ENCODE measurements at places on chromosomes 2 and 18.

DNA sequence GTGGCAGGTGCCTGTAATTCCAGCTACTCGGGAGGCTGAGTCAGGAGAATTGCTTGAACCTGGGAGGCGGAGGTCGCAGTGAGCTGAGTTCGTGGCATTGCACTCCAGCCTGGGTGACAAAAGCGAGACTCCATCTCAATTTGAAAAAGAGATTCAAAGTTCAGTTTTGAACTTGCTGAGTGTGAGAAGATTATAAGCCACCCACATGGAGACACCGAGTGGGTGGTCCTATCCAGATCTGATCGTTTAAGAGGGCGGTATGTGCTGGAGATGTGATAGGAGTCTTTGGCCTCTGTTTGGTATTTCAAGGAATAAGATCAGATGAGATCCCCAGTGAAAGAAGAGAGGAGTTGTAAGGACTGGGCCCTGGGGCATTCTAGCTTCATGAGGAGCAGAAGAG, 25.6 kb downstream of the RNF144A start:
- no peak for DNase-seq

GRCh38 chr2:159961037-159961436, 101.4 kb downstream of the PLA2R1 start:
- DNase-seq, result peak; percentile 11

- DNase-seq, result no peak
These were observed 184.1 kb downstream of the CALCRL start for GRCh38 chr2:187263675-187264560.

DNA sequence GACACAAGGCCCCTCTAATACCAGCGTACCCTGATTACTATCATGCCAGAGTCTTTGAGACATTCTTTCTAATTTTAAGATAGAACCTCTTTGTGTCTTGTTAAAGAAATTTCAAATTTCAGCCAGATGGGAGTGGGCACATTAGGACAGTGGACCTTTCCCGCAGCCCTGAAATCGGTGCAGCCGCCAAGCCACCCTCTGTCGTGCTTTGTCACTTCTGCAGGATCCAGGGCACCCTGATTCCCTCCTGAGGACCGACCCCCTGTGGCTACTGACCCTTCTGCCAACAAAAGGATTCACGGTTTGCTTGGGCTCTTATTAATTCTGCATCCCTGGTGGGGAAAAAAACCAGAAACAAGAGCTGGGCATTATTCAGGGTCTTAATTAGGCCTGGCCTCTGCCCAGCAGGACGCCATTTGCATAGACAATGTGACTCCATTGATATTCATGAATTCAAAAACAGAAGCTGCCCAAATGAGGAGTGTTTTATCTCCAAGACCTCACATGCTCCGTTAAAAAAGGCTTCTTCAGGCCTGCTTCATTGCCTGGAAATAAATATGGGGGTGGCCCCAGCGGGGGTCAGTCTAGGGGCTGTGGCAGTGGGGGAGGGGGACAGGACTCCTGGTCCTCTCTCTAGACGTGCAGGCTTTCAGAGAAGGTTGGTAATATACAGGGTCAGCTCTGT, 116.9 kb downstream of the ALPK2 start:
- DNase-seq, result no peak

GRCh38 chr2:160613466-160614153, 120.0 kb upstream of the RBMS1 start:
- peak; percentile 89 for DNase-seq

GRCh38 chr2:97751752-97752151, 38.4 kb downstream of the ZAP70 start:
- no peak for DNase-seq

- DNase-seq, result peak; percentile 63
These were observed 23.8 kb downstream of the SOWAHC start for GRCh38 chr2:109637749-109638570.

DNA sequence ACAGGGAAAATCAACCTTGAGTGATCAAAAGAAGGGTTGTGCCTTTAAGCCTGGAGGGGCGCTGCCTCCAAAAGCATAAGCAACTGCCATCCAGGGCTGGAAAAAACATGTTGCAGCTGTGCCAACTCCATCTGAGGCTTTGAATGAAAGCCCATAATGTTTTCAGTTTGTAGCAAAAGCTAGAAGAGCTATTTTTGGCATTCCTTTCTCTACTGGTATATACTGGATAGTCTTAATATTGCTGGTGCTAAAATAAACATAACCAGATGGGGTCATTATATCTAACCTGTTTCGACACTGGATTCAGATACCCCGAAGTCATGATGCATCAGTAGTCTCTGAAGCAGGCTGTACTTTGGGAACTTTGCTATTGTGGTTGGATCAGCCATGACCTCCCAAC, 25.1 kb downstream of the ANXA4 start:
- peak; percentile 64 for DNase-seq

DNA sequence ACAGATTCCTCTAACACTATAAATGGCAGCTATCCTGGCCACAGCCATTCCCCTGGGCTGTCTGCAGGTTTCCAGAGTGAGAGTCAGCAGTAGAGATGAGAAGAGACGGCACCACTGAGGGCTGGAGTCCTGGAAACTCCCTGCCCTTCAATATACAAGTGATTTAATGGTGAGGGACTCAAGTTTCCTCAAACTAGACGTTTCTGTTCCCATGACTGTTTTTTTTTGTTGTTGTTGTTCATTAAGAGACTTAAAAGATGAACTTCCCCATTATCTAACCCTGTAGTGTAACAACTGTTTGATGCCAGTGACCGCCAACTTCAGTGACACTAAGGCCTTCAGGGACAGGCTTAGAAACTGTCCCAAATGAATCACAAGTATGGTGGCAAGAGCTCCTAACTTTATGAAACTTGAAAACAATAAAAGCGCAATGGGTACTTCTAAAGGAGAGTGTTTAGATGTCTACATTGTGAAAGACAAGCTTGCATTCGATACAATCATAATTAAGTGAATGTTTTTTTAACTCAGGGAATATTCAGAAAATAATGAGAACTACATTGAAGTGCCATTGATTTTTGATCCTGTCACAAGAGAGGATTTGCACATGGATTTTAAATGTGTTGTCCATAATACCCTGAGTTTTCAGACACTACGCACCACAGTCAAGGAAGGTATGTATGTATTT, 34.0 kb downstream of the IL1R2 start:
- no peak for DNase-seq

- no peak for DNase-seq
These were observed 226.2 kb downstream of the TPGS2 start for GRCh38 chr18:36602620-36603019.

GRCh38 chr2:56630286-56630685, 446.5 kb downstream of the CCDC85A start:
- no peak for DNase-seq

- DNase-seq, result no peak
These were observed 303.7 kb upstream of the HS6ST1 start for GRCh38 chr2:128622371-128622770.

GRCh38 chr2:113757138-113757657, 756 bp upstream of the SLC35F5 start:
- no peak for DNase-seq

DNA sequence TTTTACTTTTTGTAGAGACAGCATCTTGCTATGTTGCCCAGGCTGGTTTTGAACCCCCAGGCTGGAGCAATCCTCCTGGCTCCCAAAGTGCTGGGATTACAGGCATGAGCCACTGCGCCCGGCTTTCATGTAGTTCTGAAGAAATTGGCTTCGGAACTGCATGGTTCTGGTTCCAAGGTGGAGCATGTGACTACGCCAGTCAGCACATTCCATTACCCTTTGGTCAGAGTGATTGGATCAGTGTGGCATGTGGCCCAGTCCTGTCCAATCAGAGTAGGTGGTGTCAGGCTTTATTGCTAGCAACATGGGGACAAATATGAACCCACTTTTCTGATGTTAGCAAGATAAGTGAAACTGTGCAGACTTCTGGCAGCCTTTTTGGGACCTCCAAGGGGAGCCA, 16.3 kb upstream of the ATOH8 start:
- DNase-seq, result peak; percentile 88

DNA sequence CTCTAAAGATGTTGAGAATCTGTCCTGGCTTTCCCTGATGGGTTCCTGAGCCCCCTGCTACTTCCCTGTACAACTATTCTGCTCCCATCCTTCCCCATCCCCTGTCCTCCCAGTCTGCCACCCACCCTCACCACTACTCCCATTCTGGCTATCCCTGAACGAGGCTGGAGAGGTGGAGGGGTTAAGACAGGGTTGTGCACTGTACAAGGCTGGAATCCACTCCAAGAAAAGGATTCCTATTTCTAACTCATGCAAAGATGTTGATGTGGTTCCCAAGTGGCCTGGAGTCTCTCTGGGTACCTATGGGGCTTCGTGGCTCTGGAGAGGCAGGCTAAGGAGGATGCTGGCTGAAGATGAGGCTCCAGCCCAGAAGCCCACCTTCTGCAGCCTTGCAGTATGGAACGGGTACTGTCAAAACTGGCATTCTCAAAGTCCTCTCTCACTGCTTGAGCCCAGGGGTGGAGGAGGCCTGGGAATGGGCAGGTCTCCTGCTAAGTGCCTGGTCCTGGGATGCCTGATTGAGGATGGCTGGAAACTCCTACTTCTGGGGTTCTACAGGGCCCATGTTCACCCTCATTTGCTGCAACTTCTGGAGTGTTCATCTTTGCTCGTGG, 1.3 kb upstream of the FEV start:
- no peak for DNase-seq

- DNase-seq, result no peak
These were observed 267.6 kb downstream of the BCL2 start for GRCh38 chr18:63051928-63052327.

DNA sequence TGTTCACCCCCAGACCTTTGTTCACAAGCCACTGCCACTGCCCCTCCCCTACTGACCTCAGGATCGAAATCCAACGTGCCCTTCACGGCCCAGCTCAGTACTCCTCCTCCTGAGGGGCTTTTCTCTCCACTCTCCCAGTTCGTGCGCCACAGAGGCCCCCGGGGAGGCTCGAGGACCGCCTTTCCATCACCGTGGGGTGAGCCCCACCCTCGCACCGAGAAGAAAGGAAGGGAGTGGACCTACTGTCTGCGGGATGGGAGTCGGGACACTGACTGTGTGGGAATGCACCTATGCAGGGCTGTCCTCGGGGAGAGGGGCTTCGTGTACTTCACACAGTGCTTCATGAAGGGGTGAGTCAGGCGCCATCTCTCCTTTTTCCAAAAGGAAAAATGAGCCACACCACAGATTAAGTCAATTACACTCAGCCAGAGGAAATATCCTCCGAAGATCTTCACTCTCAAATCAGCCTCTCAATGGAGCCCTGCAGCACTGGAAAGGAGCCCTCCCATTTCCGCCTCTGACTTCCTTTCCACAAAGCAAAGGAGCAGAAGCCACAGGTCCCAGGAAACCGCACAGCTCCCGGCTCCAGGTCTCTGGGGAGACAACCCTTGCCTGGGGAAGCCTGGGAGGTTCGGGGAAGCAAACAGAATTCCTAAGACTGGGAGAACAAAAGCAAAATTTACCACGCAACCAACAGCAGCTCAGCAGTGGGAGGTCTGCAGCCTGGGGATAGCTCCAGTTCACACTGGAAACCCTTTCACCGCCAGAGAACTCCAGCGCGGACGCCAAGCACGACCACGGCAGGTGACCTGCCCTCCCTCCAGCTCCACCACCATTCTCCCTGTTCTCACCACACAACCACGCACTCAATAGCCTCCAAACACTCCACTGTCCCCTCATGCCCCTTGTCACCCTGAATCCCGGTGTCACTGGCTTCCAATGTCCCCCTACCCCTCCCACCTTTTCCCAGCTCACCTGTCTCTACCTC, 21.6 kb downstream of the ADCY3 start:
- no peak for DNase-seq

DNA sequence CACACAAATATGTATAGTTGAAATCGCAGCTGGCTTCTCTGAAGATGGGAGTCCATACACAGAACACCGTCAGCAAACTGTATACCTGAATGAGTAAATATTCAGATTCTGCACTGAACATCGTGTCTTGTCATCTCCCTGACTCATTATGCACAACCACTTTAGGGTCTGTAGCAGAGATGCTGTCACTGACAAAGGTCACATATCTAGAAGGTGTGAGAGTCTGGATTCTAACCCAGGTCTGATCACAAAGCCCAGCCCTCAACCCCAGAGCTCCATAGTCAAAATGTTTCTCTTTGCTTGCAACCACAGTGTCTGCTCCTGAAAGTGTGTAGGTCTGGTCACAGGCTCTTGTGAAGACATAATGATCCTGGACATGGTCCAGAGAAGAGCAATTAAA, 78.3 kb upstream of the PAX8 start:
- DNase-seq, result no peak
